GM19239 (cell line): ENCODE measurements at places on chromosomes 3 and 15.

GRCh38 chr15:79981831-79982455, 10.9 kb upstream of the BCL2A1 start:
- no peak for DNase-seq

GRCh38 chr3:116663161-116664110, 46.1 kb upstream of the TUSC7 start:
- DNase-seq, result no peak

GRCh38 chr3:3771094-3771493, 28.1 kb upstream of the LRRN1 start:
- no peak for DNase-seq

GRCh38 chr15:34329006-34329405, 8.6 kb downstream of the SLC12A6 start:
- no peak for DNase-seq

DNA sequence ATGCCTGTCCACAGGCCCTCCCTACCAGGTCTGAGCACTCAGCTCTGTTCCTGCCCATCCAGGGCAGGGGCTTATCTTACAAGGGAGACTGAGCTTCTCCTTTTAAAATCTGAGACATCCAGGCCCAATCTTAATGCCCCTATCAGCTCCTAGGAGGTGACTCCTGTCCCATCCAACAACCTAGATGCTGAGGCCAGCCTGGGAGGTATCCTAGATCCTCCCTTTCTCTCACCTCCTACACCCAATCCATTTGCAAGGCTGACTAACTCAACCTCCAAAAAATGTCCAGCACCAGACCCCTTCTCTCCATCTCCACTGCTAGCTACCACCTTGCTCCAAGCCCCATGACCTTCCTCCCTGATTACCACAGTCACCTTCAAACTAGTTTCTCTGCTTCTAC, 17.4 kb downstream of the LHFPL4 start:
- DNase-seq, result no peak

DNA sequence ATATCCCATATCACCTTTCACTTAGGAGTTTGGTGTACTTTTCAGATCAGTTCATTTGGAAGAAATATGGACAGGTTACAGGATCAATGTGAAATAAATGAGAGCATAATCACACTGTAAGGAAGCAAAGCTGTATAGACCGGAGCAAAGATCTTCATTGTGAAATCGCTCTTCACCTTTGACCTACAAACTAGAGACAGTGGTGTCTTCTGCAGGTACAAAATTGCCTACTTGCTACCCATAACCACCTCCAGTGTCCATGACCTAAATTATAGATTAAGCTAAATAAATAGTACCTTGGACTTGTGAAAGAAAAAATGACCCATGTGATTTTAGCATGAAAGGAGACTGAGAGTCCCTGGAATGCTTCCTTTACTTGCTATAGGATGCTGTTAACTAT, 379.5 kb upstream of the SUCLG2 start:
- DNase-seq, result no peak

DNA sequence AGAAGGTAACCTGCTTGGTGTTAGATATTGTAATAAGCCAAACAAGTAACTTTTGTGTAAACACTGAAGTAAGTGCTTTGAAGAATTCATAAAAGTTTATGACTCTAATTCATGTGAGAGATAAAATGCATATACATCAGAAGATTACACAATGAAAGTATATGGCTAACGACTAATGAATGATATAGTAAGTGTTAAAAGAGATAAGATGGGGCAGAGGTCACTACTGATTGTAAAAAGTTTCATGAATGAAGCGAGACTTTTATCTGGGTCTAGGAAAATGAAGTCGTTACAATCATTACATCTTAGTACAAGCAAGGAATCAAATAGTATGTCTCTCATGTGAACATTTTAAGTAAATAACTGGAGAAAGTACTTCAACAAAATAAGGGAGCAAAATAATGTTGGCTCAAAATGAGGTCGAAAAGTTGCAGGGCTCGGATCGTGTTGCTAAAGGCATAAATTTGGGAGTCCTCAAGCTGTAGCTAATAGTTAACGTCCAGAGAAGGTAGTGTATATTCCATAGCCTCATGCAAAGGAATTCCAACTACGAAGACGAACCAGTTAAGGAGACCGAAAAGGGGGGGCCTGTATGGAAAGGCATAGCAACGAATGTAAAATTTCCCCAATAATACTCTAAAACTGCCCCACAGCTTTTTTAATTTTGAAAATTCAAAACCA, 984 bp upstream of the DUT start:
- no peak for DNase-seq

DNA sequence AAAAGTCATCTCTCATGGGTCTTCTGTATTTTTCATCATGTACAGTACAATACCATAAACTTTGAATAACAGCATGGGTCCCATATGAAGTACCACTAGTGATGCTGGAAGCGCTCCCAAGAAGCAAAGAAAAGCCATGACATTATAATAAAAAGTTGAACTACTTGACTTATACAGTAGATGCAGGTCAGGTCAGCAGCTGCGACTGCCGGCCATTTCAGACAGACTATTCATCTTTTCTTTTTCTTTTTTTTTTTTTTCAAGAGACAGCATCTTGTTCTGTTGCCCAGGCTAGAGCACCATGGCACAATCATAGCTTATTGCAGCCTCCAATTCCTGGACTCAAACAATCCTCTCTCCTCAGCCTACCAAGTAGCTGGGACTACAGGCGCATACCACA, 10.2 kb downstream of the RAF1 start:
- DNase-seq, result no peak

GRCh38 chr3:47747558-47747957, 34.1 kb downstream of the SMARCC1 start:
- no peak for DNase-seq

- no peak for DNase-seq
These were observed 128.3 kb upstream of the GADL1 start for GRCh38 chr3:31022716-31023115.

DNA sequence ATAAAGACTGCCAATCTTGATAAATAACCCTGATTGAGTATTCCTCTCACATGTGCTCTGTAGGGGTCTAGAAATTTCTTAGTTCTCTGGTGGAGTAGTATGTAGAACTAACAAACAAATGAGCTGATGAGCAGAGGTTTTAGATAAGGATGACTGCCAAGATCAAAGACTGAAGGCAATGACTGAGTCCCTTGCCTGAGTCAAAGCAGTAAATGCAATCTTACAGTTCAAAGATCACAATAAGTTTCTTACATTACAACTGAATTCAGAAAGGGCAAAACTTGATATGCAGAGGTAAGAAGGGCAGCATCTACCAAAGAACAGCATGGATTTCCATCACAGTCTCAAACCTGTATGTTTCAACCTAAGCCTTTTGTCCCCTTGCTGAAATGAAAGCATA, 172.2 kb upstream of the POU1F1 start:
- DNase-seq, result no peak

DNA sequence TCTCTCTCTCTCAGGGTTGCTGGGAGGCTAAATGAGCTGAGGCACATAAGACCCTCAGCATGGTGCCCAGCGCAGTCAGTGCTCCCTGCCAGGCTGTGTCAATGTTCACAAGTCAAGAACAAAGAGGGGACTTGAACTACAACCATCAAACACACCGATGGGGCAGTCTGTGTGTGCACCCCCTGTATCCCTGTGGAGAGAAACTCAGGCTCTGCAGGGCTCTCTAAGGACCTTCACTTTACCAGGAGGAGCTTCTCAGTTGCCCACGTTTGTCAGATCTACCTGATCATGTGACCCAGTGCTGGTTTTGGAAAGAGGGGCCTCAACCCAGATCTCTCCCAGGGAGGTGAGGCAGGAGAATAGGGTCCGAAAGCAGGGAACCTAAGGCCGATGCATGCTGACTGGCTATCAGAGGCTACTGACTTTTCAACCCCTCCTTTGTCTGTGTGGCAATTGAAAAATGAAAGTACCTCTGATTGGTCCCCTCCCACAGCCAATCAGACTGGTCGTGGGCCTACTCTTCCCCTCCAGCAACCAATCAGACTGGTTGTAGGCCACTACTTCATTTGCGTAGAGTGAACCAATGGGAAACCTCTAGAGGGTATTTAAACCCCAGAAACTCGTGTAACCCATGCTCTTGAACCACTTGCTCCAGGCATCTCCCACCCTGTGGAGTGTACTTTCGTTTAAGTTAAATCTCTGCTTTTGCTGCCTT, 34.0 kb downstream of the RHCG start:
- DNase-seq, result no peak

- no peak for DNase-seq
These were observed 333.1 kb upstream of the KCNMB2 start for GRCh38 chr3:178203165-178203564.

- DNase-seq, result no peak
These were observed 763.4 kb upstream of the GRM7 start for GRCh38 chr3:6097556-6097955.

GRCh38 chr15:27170851-27171250, 199.9 kb downstream of the GABRG3 start:
- DNase-seq, result no peak

DNA sequence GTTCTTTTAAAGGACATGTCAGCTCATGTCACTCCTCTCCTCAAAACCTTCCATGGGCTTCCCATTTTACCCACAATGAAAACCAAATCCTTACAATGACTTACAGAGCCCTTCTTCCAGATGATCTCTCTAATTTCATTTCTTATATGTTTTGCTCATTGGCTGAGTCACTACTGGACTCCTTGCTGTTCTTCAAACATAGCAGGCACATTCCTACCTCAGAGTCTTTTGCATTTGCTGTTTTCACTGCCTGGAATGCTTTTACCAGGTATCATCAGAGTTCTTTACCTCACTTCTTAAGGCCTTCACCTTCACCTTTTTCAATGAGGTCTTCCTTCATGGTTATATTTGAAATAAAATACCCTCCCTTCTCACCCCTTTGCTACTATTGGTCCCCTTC, 57.3 kb downstream of the NECTIN3 start:
- no peak for DNase-seq

DNA sequence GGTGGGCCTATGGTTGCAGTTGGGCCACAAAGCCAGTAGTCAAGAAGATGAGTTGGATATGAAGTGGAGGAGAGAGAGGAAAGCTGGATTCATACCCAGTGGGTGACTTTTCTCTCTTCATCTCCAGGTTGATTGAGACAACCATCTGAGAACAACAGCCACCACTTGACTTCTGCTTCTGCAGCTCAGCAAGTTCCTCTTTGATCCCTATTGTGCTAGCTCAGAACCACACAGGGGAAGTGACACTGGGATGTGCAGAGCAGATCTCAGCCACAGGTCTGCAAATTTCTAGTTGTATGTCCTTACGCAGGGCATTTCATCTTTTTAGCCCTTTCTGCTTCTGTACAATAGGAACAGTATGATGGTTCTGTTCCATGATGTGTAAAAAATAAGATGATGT, 459.2 kb upstream of the ARRDC4 start:
- DNase-seq, result no peak

DNA sequence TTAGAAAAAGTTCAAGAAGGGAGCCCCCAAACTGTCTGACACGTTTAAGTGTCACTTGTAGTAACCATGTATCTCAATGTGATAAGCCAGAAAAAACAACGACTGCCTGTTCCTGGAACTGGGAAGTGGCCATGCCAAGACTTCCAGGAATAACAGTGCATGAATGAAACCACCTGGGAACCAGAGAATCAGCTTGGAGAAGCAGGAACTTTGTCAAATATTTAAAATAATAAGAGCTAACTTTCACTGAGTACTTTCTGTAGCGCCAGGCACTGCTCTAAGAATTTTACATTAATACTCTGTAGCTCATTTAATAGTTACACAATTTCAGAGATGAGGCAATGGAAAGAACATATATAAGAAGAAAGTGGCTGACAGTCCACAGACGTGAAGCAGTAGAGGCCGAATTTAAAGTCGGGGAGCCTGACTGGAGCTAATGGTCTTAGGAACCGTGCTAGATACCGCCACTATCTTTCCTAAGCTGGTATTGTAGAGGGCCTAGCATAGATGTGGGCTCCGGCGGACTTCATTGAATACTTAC, 876 bp downstream of the PLSCR1 start:
- DNase-seq, result no peak

DNA sequence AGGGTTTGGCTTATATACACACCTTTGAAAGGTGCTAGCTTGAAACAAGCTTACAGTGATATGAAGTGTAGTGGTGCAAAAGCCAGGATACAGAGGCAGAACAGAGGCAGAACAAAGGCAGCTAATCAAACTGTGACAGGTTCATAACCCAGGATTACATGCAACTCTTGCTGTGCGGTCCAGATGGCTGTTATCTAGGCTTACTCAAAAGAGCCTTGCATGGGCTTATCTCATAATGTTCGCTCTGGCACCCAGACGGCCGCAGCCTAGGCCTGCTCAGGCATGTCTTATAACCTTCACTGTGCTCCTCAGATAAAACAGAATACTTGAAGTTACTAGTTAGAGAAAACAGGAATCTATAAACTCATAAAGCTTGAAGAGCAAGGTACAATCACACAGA, 22.8 kb upstream of the NOX5 start:
- no peak for DNase-seq

- no peak for DNase-seq
These were observed 332.4 kb downstream of the MAGI1 start for GRCh38 chr3:65706301-65706700.

- DNase-seq, result no peak
These were observed 111.0 kb downstream of the ADAMTS17 start for GRCh38 chr15:100230784-100231183.
